ENCODE measurements at places on chromosomes 11 and 22.

GRCh38 chr11:63901660-63902059, 15.3 kb downstream of the RCOR2 start:
- no peak for DNase-seq

DNA sequence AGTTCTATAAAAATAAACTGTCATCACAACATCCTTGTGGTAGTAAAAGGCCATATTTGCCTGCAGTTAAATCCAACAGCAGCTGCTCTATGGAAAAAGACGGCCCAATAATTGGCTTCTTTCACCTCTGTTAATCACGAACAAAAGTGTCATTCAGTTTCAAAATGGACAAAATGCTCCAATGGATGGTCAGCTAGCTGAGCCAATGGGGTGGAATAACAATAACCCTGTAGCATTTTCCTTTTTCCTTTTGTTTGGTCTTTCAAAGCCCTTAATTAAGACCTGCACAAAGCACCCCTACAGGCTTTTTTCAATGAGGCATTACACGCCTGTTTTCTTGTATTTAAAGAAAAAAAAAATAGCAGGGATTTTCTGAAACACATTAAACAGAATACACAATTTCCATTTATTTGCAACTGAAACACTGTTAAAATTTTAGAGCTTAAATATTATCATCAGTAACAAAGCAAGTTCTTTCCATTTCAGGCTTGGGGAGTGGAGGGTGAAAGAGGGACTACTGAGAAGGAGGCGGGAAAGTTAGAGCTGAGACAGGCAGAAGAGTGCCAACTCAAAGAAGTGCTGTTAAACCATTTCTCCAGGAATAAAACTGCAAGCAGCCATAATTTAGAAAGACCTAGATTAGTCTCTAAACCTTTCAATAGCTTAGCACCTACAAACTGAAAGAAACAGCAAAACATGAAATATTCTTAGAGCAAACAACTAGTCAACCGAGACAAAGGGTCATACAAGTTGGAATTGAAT, 28.7 kb downstream of the LGR4 start:
- no peak for DNase-seq

DNA sequence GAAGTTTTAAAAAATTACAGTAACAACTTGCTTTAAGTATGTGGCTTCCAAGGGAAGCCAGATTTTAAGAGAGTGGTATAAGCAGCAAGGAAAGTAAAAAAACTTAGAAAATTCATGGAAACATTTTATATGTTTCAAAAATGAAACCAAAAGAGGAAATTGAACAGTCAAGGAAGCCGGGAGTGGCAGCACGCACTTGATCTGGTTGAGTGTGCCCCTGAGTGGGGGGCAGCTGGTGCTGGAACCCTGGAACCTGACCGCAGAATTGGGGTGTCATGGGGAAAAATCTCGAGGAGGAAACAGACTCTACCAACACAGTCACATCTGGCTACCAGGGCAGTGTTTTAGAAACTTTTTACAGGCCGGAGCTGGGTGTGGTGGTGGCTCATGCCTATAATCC, 14.0 kb downstream of the MICALL1 start:
- no peak for DNase-seq

DNA sequence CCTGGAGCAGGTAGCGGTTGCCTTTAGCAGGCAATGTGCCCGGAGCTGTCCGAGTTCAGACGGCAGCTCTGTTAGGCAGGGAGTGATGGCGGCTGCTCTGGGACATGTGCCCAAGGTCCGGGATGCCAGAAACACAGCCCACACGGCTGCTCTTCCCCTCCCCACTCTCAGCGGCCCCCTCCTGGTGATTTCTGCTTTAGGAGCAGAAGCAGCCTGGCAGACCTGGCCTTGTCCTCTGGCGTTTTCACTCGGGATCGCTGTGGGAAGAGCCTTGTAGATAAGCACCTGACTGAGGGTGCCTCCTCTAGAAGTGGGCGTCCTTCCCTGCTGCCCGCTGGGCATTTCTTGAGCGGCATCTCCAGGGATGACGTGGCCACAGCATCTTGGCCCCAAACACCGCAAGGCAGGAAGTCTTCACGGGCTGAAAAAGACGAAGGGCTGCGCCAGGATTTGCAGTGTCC, 392.2 kb downstream of the TBC1D22A start:
- no peak for DNase-seq

GRCh38 chr22:35313311-35314121, 13.8 kb downstream of the TOM1 start:
- DNase-seq, result no peak

DNA sequence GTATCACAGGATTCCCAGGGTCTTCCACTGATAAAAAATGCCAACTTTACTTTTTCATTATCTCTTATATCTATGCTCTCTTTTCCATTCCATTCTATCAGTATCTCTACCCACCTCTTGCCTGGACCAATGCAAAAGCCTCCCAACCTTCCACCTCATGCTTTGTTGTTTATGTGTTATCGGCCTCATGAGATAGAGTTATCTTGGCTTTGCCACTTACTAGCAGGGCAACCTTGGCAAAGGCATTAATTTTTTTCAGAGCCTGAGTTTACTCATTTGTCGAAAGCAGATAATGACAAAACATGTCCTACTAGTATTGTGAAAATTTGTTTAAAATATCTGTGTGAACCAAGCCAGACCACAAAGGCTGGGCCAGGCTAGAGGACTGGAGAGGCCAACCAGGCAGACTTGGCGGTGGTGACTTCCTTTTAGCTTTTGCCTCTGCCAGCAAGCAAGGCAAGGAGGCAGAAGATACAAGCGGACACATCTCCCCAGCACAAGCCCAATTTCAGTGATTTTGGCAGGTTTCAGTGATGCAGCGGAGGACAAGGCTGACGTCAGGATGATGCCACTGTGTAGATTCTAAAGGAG, 106.9 kb downstream of the ADAMTS15 start:
- no peak for DNase-seq

- DNase-seq, result no peak
These were observed 30.0 kb downstream of the WNT7B start for GRCh38 chr22:45946805-45947600.

DNA sequence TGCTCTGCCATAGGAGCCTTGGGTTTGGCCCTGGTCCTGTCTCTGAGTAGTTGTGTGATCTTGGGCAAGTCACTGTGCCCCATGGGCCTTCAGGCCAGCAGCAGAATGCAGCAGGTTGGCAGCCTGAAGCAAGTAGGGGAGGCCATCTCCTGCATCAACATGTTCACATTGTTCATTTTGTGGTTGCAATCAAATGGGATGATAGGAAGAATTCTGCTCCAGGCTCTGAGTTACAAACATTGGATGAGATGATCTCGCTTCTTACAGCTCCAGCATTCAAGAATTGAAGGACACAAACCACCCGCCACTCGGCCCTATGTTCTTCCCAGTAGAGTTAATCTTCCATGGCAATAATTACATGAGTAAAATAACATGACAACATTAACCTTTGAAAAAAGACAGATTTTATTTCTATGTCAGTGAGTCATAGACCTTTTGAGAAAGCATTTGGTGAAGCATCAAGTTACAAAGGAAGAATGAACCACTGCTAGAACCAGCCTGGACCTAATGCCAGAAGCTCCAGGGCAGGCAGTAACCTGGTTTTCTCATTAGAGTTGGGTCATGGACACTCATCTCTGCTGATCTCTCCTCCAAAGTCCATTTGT, 308.3 kb upstream of the NCAM1 start:
- no peak for DNase-seq

DNA sequence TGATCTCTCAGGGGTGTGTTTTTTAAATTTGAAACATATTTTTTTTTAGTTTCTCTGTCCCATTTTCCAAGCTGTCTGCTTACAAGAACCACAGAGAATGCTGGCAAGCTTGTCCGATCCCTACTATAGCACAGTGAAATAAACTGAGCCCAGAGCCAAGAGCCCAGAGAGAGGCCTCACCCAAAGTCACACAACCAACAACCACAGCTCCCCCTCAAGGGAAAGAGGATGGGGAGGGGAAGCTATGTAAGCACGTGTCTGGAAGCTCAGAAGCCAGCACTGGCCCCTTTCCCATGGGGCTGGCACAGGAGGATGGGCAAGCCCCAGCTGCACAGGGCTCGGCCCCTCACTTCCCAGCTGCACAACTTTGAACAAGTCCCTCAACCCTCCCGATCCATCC, 3.2 kb upstream of the SART1 start:
- no peak for DNase-seq

DNA sequence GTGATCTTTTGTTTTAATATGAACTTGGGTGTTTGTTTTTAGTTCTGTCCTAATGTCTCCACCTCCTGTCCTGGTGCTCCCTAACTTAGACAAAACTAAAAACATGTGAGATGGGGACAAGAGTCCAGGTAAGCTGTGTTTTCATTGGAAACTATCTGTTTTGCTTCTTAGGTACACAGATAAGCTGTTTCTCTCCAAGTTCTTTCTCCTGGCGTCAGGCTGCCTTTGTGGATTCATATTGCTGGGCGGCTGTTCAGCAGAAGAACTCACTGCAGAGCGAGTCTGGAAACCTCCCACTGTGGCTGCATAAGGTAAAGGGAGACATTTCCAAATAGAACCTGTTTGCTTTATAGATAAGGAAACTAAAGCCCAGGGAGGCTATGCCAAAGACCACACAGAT, 24.7 kb downstream of the PANX1 start:
- no peak for DNase-seq

GRCh38 chr11:128294001-128294670, 293.2 kb downstream of the ETS1 start:
- DNase-seq, result no peak

DNA sequence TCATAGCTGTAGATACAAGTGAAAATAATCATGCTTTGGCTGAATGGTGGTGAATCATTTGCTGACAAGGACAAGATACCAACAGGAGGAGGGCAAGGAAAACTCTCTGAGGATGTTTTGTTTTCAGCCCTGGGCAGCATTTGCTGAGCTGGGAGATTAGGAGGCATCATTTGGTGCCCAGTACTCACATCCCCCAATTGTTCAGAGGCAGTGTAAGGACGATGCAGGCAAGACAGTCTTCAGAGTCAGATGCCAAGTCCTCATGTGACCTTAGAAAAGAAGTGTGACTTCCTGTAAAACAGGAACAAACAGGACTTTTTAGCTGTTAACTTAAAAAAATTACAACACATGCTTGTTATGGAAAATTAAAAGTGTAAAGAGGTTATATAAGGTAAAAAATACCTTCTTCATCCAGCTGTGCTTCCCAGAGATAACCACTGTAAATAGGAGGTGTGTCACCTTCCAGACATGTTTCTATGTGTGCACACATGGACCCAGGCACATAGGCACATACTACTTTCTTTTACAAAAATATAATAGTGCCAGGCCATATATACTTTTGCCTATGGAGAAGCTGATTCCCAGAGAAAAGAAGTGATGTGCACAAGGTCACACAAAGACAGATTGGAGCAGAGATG, 18.0 kb downstream of the CNTF start:
- no peak for DNase-seq

- DNase-seq, result no peak
These were observed 4.1 kb downstream of the PANX2 start for GRCh38 chr22:50174382-50175190.

DNA sequence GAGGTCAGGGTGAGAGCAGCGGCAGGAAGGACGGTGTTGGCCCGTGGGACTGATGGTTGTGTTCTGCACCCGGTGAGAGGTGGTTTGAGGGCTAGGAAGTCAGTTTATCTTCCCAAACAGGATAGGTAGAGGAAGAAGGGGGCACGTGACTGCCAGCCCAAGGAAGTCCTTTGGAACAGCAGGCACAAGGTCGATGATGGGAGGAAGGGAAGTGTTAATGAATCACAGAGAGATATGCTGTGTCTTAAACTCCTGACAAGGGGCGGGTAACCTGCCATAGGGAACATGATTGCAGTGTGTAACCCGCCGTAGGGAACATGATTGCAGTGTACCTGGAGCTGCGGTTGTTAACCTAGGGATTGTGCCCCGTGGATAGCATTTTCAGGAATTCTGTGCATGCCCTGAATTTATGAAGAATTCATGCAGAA, 49.0 kb downstream of the PRR5L start:
- DNase-seq, result no peak

DNA sequence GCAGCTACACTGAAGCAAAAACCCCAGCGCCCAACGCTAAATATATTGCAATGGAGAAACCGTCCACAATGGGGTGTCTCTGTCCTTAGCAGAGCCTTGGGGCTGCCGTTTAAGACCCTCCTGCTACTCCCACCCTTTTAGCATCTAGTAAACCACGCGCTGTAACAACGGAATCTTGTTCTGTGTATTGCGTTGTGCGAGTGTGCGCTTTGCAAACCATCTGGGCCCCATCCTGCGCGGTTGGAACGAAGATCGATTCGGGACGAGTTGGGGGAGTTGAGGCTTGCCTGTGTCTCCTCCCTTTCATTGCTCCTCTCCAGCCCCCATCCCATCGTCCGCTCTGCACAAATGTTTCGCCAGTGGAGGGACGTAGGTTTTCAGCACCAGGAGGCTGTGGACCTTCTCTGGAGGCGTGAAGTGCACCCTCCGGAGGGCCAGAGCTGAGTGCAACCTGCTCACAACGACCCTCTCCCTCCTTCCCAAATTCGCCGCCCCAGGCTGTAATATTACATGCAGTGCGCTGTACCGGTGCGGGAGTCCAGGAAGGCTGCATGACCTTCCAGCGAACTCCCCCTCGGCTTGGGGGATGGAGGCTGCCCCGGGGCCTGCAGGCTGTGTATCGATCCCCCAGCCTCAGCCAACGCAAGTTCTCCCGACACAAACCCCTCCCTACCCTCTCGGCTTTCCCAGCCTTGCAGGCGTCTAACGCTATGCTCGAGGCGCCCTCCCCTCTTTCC, 1.6 kb upstream of the KMT2A start:
- DNase-seq, result no peak

- DNase-seq, result no peak
These were observed 33.9 kb downstream of the BCL2L13 start for GRCh38 chr22:17672417-17672991.

DNA sequence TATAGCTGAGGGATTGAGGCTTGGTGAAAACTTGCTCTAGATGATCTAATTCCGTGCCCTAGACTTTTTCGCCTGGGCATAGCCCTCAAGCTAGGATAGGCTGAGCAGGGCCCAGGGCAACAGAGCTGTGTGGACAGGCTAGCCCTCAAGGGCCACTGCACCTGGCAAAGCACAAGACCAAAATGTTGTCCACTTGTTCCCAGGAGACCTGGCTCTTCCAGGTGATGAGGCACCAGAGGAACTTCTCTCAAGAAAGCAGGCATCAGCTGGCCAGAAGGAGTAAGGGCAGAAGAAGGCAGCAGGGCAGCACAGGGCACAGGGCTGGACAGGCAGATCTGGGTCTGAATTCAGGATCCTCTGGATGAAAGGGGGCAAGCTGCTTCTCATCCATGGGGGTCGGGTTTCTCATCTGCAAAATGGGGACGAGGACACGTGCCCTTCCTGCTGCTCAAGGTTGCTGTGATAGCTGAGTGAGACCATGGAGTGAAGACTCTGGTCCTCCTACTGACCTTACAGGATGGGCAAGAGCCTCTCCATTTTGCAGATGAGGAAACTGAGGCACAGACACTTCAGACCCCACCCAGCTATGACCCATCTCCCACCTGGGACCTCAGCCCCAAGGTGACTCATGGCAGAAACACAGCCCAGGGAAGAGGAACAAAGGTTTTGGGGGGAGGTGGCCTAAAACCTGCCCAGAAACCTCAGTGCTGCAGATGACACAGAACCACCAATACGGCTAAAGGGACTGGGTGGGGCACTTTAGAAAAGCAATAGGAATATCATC, 42.2 kb upstream of the PRDM11 start:
- DNase-seq, result no peak

All from activated naive CD8-positive, alpha-beta T cell treated with anti-CD3 and anti-CD28 coated beads, Interleukin-2, amount 50 U/mL, for 16 hours (primary cell).